ENCODE measurements at places on chromosomes 2 and 18.

DNA sequence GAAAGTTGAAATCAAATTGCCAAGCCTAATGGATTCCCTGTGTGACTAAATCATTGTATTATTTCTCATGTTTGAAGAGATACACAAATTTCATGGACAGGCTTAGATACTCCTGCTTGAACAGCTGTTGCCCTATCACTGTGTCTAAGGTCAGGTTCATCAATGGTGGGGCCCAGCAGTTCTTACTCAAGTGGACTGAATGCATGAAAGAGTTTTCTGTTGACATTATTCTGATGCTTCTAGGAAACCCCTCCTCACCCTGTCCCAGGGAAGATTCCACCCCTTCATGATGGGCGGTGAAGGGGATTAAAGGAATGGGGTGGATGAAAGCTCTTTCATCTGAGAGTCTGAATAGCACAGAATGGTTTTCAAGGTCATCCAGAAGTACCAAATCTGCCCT is 148.8 kb downstream of the INO80D start:
- DNase-seq, result no peak

DNA sequence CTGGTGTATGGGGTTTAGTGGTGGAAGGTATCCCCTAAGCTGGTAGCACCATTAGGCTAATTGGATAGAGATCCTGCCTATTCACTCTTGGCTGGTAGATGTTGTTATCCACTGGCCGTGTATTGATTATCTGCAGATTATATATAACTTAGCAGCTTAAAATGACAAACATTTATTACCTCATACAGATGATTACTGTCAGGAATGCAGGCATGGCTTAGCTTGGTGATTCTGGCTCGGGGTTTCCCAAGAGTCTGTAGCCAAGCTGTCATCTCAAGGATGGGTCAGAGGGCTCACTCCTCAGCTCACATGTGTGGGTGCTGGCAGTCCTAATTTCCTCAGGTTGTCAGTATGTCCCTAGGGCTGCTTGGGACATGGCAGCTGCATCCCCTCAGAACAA is 465.8 kb downstream of the PARD3B start:
- DNase-seq, result no peak

- no peak for DNase-seq
Measured at GRCh38 chr2:213411582-213412289, 127.5 kb downstream of the SPAG16 start.

GRCh38 chr2:36452260-36452659 is 96.7 kb downstream of the CRIM1 start:
- no peak for DNase-seq

GRCh38 chr18:45161850-45162249 is 453.4 kb upstream of the SLC14A2 start:
- DNase-seq, result no peak

- DNase-seq, result no peak
Measured at GRCh38 chr2:144083211-144083610, 436.7 kb downstream of the ZEB2 start.

- no peak for DNase-seq
Measured at GRCh38 chr2:47031909-47032668, 116.5 kb upstream of the MCFD2 start.

DNA sequence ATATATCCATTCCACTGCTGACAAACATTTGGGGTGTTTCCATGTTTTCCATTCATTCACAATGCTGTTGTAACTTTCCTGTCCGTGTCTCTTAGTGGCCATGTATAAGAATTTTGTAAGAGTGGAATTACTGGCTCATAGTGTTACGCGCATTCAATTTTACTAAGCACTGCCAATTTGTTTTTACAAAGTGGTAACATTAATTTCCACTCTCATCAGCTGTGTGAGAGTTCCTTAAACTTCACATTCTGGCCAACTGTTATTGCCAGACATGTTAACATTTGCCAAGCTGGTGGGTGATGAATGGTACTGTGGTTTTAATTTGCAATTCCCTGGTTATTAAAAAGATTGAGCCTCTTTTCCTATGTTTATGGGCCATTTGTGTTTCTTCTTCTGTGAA is 134.2 kb downstream of the DTNB start:
- no peak for DNase-seq

GRCh38 chr18:69538849-69539248 is 138.2 kb downstream of the DOK6 start:
- DNase-seq, result no peak

DNA sequence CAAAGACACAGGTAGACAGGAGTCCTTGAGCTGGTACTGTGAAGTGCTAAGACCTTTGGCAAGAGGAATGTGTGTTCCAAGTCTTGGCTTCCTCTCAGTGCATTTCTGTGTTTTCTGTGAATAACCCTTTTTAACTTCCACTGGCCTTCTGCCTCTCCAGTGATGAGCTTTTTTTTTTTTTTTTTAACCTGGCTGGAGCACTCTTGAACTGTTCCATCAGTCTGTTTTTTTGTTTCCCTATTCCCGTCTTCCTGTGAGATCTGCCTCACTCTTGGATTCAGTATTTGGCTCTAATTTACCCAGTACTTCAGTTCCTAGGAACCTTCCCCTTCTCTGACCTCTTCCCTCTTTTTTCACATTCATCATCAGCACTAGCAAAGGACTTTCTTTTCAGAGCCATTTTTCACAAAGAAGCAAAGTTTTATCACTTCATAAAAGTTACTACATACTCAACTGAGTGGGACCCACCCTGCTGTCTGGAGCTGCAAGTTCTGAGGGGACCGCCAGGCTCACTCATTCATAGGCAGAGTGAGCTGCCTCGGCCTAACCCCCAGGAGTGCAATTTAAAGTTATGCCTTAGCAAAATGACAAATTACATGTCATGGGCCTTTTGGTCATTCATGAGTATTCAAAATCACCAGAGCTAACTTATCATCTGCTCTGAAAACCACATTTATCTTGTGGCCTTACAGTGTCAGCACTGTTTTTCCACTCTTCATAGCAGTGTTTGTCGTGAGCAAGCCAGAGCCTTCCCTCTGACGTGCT is 126.9 kb upstream of the DAPL1 start:
- DNase-seq, result no peak

GRCh38 chr2:54133056-54133455 is 17.6 kb downstream of the ACYP2 start:
- no peak for DNase-seq

DNA sequence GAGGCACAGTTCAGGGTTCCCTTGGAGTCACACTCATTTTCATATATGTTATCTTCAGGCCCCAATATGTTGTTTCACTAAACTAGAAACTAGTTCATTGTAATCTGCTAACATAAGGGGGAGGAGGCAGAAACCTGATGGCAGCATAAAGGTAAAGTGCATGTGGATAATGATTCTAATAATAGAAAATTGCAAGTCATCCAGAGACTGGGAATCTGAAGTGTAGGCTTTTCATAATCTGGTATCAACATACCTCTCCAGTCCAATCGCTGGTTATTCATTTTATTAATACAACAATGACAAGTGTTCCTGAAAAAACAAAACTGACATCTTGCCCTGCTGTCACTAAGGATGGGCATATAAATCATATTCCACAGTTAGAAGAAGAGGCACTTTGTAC is 326.3 kb upstream of the ZNF804A start:
- DNase-seq, result no peak

DNA sequence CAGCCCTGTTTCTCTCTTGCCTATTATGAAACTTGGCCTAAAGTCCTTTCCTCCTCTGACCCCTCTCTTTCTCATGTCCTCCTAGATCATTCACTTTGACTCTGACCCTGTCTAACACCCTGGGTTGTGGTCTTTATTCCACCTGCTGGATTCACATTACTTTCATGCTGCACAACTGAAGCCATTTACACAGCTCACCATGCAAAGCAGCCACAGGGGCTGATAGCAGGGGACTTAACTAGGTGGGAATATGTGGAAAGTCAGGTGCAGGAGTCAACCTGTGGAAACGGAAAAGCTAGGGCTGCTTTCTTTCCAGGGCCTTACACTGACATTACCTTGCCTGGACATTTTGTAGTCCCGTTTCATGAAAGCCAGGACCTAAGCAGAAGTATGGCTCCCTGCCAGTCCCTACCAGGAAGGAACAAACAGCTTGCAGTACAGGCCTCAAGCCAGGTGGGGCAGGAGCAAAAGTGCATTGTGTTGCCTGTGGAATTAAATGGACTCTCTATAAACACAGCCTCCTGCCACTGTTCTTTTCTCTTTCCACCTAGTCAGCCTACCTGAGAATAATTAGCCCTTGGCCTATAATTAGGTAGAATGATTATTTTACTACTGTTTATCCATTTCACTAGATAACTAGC is 11.8 kb downstream of the MAPRE3 start:
- DNase-seq, result no peak

DNA sequence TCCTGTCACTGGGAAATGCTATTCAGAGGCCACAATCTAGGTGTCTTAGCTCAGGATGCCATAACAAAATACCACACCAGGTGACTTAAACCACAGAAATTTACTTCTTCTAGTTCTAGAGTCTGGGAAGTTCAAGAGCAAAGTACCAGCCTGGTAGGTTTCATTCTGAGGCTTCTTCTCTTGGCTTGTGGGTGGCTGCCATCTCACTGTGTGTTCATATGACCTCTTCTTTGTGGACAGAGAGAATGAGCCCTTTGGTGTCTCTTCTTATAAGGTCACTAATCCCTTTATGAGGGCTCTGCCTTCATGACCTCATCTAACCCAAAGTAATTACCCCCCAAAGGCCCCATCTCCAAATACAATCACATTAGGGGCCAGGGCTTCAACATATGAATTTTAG is 57.3 kb downstream of the RHOB start:
- DNase-seq, result no peak

GRCh38 chr2:47357483-47357882 is 45.5 kb upstream of the MSH2 start:
- no peak for DNase-seq

GRCh38 chr2:54468673-54469072 is 12.5 kb downstream of the SPTBN1 start:
- no peak for DNase-seq

All from activated CD4-positive, CD25-positive, alpha-beta regulatory T cell treated with anti-CD3 and anti-CD28 coated beads, Interleukin-2, amount 50 U/mL, for 16 hours (primary cell).